Left lung (tissue), 14 donors: ENCODE measurements at places on chromosomes 12 and 14. TPM values are rescaled to one million over a fixed set of nuclear protein-coding genes. Genes with fewer than 3 reads are reported as not detected.
A peak's percentile ranks its signal among the peaks of the same experiment; 100 is the strongest.

DNA sequence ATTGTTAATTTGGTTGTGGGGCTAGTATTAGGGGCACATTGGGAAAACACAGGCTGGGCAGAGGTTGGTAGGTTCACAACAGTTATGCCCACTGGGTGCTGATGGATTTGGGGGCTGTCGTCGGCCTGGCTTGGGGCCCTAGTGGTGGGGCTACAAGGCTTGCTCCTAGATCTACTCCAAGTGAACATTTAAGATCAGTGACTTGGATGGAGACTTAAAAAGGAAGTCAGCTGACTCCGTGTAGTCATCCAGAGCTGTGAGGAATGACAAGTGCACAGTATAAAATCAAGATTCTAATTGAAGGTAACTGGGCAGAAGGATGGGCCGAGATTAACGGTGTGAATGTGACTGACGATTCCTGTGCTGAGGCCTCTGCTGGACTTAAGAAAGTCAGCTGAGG is 12.8 kb upstream of the NR4A1 start:
- DNase-seq = no peak

Gene SH2B3
- 19.2 TPM for polyA plus RNA-seq

DNA sequence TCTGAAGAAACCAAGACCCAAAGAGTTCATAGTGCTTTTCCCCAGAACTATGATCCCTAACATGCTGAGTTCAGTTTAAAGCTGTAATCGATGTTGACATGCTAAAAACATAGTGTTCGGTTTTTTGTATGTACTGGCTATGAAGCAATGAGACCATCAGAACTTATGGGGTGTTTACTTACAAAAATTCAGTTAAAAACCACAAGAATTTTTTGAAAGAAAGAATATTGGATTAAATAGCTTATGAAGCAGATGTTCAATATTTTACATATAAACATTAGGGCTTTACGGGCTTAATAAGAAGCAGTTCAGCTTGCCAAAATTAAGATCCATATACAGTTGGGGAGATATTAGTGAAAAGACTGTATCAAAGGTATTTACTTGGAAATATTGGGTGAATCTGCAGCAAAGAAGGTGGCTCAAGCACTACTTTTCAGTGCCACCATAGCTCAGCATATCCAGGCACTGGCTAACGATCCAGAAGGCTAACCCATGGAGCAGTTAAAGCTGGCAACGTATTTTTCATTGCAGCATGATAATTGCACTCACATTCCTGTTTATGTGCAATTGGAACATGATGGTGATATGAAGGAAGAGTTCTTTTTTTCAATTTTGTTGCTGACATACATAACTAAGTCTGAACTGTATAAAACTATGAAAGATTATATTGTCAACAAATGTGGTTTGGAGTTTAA is 125.9 kb downstream of the EFCAB11 start:
- DNase-seq = no peak

DNA sequence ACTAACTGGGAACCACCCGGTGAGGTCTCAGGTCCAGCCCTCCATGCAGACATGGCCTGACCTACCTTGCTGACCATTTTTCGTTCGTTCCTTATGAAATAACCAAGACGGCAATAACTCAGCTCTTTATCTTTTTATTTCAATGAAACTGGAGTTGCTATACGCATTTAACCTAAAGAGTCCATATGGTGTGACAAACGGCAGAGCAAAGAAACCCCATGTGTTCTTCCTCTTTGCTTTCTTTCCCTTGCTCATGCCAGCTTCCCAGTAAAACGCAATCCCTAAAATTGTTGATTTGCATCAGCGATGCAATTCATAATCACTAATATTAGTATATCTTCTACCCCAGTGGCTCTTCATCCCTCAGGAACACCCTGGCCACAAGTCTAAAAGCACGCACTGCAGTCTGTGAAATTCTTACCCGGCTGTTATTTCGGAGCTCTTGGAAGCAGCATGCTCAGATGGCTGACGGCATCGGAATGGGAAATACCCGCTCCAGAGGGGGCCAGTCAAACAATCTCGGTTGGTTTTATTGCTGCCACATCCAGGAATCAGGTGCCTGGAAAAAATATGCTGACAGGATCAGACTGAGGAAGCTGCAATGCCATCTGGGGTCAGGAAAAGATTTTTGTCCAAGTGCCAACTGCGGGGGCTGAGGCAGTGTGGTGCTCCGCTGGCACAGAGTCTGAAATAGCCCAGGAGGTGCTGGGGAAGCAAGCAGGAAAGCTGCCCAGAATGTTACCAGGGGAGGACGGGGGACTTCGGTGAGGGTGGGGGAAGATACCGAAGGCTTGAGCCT is 28.2 kb upstream of the KCNA1 start:
- DNase-seq = no peak

DNA sequence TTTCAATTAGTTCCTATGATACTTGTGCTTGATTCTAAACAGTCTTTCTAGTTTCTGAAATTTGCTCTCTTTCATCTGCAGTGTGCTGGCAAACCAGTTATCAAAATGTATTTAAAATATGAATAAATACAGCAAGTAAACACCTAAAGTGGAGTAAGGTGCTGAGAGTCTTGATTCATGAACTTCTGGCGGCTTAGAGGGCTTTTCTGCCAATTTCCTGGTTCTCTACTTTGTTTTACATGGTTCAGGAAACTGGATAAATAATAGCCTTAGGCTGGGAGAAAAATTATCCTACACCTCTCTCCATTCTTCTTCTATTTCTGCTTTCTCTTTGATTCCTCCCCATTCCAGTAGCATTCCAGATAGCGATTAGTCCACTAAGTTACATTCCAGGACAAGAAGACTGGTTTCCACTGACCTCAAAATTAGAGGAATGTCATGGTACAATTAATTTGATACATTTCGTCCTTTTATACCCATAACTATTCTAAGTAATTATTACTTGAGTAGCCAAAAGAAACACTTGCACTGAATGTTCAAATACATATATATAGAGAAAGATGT is 14.9 kb downstream of the ATP2B1 start:
- DNase-seq = no peak

DNA sequence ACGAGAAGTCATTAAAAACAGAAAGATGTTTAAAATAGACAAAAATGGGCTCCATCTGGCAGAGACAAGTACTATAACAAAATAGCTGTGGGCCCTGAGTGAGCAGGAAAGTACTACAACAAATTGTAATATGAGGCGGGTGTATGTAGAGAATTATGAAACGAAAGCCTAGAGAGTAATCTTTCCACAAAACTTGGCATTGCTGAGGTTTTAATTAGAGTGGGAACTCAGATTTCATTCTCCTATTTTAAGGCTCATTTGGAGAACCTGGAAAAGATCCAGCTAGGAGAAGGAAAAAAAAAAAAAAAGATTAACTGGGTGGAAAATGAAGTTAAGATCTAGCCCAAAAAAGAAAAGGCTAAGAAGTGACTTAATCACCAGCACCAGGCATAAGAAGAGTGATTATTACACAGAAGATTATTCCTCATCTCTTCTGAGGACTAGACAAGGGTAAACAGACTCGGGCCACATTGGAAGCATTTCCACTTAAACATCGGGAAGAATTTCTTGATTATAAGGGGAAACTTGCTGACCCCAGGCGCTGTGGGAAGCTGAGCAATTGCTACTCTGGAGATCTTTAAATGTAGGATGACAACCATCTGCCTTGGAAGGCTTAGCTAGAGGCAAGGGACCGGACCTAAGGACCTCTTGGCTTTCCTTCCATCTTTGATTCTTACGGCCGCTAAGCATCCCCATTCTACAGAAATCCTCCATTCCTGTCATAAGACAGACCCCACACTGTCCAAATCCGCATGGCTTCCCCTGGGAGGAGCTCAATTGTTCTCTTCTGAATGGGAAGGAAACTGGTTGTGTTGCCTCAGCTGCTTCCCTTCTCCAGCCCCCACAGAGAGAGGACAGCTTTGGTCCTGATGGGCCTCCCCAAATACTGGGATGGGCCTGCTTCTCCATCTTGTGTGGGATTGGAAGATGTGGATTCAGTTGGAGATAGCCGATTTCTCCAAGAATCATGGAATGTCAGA is 40.6 kb downstream of the IGF1 start:
- no peak for DNase-seq

Gene DHRS2
- polyA plus RNA-seq = 1.1 TPM

GRCh38 chr14:96261053-96261452 is 5.0 kb downstream of the BDKRB1 start:
- DNase-seq = no peak

GRCh38 chr12:38782359-38782758 is 123.0 kb downstream of the CPNE8 start:
- no peak for DNase-seq

- no peak for DNase-seq
Measured at GRCh38 chr12:99767809-99768208, 120.3 kb downstream of the GARIN6 start.

- no peak for DNase-seq
Measured at GRCh38 chr14:100604121-100604501, 16.9 kb upstream of the BEGAIN start.

GRCh38 chr12:53096089-53096741 is 1.3 kb upstream of the IGFBP6 start:
- DNase-seq = peak; percentile 54

Gene DBX2
- not detected for polyA plus RNA-seq

GRCh38 chr12:120316798-120317223 is 10.8 kb downstream of the PLA2G1B start:
- no peak for DNase-seq

Gene ACTR6
- polyA plus RNA-seq = 34.6 TPM

Gene ISCA2
- polyA plus RNA-seq = 35.2 TPM

GRCh38 chr14:56730538-56731145 is 79.6 kb downstream of the OTX2 start:
- DNase-seq = no peak

GRCh38 chr12:94010307-94010706 is 138.1 kb upstream of the PLXNC1 start:
- DNase-seq = no peak

GRCh38 chr12:3929875-3930615 is 56.8 kb upstream of the PARP11 start:
- DNase-seq = no peak

- no peak for DNase-seq
Measured at GRCh38 chr12:67621926-67622325, 26.6 kb upstream of the DYRK2 start.

- no peak for DNase-seq
Measured at GRCh38 chr12:118498171-118498570, 121.8 kb downstream of the SUDS3 start.

- DNase-seq = no peak
Measured at GRCh38 chr14:22422238-22422637, 166.8 kb downstream of the DAD1 start.

DNA sequence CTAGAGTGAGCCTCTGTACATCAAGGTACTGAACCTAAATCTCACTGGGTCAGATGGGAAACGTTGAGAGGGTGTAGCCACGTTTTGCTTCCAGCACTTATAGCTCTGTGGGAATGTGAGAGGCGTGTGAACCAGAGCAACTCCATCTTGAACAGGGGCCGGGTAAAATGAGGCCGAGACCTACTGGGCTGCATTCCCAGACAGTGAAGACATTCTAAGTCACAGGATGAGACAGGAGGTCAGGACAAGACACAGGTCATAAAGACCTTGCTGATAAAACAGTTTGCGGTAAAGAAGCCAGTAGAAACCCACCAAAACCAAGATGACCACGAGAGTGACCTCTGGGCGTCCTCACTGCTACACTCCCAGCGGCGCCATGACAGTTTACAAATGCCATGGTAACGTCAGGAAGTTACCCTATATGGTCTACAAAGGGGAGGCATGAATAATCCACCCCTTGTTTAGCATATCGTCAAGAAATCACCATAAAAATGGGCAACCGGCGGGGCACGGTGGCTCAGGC is 63.4 kb upstream of the NCOR2 start:
- DNase-seq = no peak

DNA sequence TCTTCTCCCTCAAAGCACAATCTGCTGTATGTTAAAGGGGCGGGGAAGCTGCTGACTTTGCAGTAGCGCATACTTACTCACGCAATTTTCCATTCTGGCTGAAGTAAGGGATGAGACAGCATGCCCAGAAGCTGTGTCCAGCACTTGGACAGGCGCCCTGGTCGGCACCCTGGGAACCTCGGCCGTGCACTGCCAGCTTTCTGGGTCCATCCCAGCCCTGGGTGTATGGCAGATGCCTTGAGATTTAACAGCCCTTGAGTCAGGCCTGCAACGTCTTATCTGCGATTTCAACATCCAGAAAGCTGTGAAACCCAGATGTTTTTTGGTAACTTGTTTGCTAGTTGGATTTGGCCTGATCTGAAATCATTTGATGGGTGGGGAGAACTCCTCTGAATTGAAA is 16.1 kb downstream of the EML1 start:
- no peak for DNase-seq

GRCh38 chr12:78916845-78917480 is 52.4 kb downstream of the SYT1 start:
- DNase-seq = no peak

DNA sequence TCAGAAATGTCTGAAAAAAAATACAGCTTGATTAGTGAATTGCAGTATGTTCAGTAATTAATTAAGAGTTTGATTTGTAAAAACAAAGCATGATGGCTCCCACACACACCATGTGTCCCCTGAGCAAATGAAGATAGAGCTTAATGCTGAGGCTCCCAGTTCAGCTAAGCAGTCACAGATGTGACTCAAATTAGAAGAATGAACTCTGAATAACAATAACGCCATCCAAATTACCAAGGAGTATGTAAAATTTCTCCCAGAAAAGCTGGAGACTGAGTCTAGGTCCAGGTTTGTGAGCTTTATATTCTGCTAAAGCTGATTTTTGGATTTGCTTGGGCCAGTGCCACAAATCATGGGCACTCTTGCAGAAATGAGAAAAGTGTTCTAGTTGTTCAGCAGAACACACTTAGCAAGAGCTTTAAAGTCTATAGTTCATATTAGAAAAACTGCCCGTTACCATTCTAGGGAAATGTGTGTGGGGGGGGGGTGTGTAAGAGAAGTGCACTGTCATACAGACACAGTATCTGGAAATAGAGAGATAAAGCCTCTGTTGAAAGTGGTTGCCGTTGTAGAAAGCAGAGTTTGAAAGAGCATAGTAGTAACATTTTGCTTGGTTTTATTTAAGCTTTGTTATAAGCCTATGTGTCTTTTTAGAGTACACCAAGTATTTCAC is 253.1 kb downstream of the BCAT1 start:
- no peak for DNase-seq

Gene CBLN3
- polyA plus RNA-seq = 4.1 TPM

Gene CYP27B1
- 1.3 TPM for polyA plus RNA-seq

Gene B4GALNT3
- polyA plus RNA-seq = 5.0 TPM

DNA sequence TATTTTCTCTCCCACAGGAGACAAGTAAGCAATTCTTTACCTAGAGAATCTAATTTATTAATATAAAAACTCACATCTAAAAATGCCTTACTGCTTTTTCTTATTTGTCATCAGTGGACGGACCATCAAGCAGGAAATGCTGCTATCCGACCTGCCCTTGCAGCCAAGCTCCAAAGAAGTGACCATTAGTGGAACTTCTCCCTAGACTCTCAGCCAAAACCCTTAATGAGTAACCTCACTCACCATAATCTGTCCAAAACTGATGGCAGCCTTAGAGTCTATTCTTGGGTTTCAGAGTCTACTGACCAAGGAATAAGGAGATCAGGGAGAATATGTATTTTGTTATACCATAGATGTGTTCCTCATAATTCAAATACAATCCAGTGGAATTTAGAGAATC is 60.9 kb upstream of the CFL2 start:
- DNase-seq = no peak

- DNase-seq = no peak
Measured at GRCh38 chr12:16454481-16454880, 107.0 kb downstream of the MGST1 start.

- no peak for DNase-seq
Measured at GRCh38 chr14:45091710-45092109, 7.8 kb downstream of the PRPF39 start.
